ENCODE measurements at places on chromosomes 3 and 15.

- no peak for DNase-seq
Observed at GRCh38 chr3:50415816-50416215, 56.5 kb upstream of the TMEM115 start.

DNA sequence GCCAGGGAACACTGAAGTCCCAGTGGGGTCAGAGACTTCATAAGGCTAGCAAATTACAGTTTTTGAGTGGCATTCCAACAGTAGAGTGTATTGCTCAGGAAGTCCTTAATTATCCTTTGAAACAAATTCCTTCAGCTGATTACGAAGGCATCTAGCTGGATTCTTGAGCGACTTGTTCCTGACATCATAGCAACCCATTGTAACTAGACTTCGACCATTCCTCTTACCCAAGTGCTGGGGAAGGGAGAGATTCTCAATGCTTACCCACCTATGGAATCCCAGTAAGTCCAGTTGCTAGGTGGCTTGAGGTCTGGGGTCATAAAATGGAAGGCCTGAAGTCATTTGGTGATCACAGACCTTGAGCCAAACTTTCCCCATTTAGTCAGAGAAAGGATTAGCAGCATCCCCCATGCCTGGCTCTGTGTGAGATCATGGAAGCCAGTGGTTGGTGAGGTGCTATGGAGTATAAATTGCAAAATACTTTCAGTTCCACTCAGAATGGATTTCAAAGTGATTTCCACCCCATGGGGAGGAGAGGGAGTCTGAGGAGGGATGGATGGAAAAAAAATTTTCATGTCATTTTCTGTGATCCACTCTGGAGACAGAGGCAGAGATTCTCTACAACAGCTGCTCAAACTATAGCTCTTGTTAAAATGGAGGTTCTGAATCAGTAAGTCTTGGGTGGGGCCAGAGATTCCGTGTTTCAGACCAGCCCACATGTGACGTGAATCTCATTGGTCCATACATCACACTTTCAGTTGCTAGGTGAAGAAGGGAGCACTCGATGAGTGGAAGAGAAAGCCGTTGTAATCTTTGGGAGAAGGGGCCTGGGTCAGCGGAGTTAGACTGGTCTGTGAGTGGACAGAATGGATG lies 45.7 kb downstream of the CD86 start:
- no peak for DNase-seq

- no peak for DNase-seq
Observed at GRCh38 chr3:115217292-115217677, 70.2 kb upstream of the ZBTB20 start.

DNA sequence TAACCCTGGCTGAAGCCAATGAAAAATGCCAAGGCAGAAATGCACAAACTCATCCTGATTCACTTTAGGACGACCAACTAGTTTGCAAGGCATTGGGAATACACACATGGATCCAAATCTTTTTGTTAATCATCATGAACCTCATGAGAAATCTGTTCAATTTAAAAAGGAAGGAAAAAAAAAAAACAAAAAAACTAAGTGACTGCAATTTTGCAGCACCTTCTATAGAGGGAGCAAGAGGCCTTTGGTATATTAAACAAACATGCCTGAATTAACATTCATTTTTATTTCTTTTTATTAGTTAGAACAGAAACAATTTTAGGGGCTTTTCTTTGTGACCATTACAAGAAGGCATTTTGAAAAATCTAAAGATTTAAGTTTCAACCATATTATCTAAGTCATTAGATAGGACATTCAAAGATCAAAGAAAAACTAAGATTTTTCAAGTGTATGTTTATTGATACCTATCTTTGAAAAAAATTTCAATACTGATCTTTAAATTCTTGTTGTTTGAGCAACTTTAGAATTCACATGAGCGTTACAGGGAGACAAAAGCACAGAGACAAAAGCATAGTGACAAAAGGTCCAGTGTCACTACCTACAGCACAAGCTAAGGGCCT lies 182.4 kb downstream of the CBLB start:
- DNase-seq, result no peak

DNA sequence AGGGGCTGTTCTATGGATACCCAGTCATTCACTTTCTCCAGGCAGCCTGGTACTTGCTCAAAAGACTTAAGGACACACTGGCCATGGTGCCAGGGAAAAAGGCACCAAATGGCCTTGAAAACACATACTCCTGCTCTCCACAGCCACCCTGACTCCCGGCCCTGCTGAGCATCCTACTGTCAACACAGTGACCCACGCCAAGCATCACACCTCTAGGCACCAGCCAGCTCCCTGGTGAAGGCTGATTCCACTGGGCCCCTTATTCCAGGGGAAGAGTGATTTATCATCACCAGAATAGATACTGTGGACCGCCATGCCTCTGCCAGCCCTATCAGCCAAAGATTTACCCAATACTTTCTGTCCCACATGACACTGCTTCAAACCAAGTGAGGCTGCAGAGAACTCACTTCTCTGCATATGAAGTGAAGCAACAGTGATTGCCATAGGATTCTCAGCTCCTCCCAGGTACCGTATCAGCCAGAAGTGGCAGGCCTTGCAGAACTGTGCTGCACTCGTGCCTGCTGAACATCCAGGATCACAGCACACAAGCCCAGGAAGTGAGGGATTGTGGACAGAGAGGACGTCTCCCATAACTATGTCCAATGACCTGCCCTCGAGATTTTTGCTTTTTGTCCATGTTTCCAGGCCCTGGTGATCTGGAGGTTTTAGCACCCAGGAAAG lies 63.7 kb downstream of the WHAMM start:
- DNase-seq, result no peak

DNA sequence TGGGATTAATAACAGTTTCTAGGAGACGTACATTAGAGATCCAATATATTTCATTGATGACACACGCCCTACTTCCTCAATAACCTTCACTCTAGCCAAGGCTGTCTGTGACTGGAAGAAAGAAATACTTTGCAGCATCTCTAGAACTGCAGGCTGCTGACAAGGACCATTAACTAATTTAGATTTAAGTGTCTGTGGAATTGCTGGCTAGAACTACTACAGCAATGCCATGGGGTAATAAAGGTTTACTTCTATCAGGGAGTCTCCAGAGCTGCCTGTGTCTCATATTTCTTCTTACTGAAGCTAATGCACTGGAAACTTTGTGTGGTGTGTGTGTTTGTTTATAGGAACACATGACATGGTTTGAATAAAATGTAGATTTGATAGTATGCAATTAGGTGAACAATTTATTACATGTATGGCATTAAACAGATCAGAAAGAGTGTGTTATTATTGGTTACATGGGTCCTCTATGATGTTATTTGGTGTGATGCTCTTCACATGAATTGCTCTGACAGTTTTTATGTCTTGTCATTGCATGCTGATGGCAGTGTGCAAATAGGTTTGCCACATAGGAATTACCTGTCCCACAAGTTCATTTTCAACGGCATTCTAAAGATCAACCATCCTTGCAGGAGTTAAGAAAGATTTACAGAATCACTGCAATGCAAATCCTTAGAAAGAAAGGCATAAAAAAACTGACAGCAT lies 916.2 kb upstream of the CADM2 start:
- DNase-seq, result no peak

- DNase-seq, result no peak
Observed at GRCh38 chr15:29162411-29162810, 107.2 kb downstream of the NSMCE3 start.

GRCh38 chr3:123194552-123194951 lies 7.2 kb upstream of the SEC22A start:
- no peak for DNase-seq

GRCh38 chr3:15180042-15180611 lies 25.9 kb upstream of the CAPN7 start:
- DNase-seq, result no peak

- DNase-seq, result no peak
Observed at GRCh38 chr3:125219261-125219701, 6.7 kb upstream of the SLC12A8 start.

DNA sequence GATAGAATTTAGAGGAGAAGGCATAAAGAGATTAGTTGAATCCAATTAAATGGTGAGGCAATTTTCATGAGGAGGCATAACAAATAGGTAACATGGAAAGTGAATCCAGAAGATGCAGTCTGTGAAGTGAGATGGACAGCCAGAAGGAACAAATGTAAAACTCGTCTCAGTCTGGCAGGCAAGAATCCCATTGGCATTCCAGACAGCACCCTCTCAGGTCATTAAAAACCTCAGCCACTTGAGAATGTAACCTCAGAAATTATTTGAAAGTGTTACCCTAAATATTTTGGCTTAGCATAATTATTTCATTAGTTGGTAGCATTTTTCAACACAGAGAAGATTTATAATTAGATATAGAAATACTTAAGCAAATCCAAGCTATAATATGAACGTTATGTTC lies 342.3 kb downstream of the LRRC3B start:
- no peak for DNase-seq

- no peak for DNase-seq
Observed at GRCh38 chr3:124260206-124260915, 268.4 kb upstream of the ROPN1 start.

GRCh38 chr3:33658621-33658990 lies 59.4 kb downstream of the CLASP2 start:
- no peak for DNase-seq

GRCh38 chr15:85711580-85712192 lies 83.0 kb downstream of the KLHL25 start:
- no peak for DNase-seq

DNA sequence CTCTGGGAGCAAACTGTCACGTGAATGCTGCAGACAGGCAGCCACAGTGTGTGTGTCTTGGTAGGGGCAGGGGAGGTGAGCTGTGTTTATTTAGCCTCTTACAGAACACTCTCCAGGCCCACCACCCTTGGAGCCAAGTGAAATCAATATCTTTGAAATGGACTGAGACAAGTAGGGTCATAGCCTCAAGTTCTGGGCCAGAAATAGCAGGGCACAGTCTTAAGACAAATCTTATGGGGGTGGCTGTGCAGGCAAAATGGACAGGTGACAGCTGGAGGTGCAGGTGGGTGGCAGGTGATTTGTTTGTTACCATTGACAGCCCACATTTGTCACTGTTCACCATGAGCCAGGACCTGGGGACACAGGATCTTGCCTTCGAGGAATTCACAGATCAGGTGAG lies 93.6 kb upstream of the NMNAT3 start:
- no peak for DNase-seq

DNA sequence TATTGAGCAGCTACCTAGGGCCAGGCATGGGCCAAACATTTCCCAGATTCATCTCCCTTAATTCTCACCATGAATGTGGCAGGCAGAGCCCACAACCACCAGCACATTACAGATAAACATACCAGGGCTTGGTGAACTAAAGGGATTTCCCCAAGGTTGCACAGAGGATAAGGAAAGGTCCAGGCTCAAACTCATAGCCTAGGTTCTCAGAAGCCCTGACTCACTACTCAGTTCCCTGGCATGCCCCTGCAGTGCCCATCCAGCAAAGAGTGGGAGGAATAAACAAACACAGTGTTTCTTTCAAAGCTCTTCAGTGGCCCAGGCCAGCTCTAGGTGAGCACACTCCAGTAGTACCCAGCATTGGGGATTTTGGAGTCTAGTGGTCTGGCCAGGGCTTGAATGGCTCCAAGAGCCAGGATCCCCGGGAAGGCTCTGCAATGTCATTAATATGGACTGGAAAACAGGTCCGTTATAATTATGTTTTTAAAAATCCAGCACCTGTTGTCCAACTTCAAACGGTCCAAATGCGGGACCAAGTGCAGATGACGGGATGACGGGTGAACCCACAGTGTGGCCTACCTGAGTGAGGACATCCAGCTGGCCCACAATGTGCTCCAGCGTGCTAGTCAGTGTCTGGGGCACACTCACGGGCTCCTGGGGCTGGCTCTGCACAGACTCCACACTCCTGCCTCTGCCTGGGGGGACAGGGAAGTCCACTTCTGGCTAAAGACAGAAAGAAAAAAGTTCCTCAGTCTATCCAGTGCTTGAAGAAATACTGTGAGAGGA lies 39.8 kb upstream of the DUSP7 start:
- DNase-seq, result no peak

DNA sequence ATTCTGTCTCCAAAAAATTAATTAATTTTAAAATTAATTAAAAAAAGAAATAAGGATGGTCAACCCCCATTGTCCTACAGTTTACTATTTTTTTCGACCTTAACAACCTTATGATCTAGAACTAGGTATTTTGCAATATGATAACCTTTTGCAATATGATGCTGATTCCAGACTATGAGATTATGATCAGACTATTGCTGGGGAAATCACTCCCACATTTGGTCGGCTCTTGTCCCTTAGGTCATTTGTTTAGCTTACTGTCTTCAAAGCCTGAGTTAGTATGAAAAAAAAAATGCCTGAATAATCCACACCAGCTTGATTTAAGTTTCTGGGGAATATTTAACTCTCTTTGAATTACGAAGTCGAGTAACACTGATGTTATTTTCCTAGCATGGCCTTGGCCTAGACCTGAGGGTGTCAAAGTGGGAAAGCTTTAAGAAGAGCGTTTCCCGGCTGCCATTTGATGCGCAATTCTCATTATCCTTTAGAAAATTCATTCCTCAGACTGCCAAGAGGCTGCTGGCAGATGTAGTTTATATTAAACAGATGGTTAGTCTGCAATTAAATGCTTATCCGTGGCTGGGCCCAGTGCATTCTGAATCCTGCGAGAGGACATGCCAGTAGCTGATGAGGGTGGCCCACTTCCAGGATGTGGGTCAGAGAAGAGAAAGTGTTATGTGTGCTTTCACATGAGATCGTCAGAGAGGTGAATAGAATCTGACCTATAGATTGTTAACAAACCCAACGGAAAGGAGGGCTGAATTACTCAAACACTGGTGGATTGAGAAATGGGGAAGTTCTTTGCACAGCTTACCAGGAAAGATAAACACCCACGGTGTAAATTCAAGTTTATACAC lies 496.0 kb upstream of the THBS1 start:
- DNase-seq, result no peak

DNA sequence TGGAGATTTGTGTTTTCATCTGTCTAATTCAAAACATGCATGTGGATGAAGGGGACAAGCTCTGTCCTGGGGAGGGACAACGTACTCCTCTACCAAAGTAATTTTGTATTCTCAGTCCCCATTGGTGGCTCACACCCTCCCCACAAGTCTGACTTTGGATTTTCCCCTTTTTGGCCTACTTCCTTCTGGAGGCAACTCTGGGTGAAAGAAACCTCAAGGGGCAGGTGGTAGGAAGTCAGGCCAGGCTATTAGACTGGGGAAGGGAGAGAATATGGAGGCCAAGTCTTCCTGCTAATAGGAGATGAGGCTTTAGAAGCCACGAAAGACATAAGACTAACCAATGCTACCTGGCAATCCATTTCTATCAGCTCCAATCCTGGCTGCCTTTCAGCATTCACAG lies 124.9 kb upstream of the RASGRP1 start:
- DNase-seq, result no peak

GRCh38 chr3:178810181-178810580 lies 261.4 kb downstream of the ZMAT3 start:
- DNase-seq, result no peak

- DNase-seq, result no peak
Observed at GRCh38 chr3:150739877-150740645, 22.9 kb downstream of the SIAH2 start.

Measured in NCI-H1436 treated with DMSO at 0.1 percent for 48 hours (cell line).